GM23248 (cell line): ENCODE measurements at places on chromosomes 12 and 14. TPM values are rescaled to one million over a fixed set of nuclear protein-coding genes. Genes with fewer than 3 reads are reported as not detected.

The MDM2 gene
- 111 and 156 TPM in 2 replicates for total RNA-seq

DNA sequence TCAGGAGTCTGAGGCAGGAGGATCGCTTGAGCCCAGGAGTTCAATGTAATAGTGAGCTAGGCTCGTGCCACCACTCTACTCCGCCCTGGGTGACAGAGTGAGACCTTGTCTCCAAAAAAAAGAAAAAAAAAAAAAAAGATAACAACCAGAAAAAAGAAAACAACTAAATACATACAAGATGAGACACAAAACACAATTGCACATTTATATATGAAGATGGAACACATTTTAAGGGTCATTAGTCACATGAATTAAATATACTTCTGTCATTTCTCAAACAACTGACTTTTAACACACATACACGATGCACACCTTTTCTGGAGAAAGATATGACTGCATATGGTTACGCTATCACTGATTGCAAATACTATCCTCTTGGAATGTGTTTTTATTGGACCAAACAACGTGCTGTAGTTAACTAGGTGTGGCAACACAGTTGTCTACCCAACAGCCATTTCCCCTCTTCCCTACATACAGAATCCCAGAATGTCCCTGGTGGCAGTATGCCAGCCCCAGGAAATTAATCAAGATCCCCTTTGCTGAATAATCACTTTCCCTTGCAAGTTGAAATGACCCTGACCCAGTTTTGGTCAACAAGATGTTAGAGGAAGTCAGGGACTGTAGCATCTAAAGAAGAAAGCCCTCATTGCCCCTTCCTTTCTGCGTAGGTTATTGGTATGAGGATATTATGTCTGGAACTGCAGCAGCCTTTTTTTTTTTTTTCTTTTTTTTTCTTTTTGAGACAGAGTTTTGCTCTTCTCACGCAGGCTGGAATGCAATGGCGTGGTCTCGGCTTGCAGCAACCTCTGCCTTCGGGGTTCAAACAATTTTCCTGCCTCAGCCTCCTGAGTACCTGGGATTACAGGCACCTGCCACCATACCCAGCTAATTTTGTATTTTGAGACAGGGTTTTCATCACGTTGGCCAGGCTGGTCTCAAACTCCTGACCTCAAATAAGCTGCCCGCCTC lies 5.6 kb upstream of the MYL6B start:
- DNase-seq = no peak

- DNase-seq = peak; percentile 43
These were observed 239.7 kb downstream of the TRHDE start for GRCh38 chr12:72511906-72512305.

DNA sequence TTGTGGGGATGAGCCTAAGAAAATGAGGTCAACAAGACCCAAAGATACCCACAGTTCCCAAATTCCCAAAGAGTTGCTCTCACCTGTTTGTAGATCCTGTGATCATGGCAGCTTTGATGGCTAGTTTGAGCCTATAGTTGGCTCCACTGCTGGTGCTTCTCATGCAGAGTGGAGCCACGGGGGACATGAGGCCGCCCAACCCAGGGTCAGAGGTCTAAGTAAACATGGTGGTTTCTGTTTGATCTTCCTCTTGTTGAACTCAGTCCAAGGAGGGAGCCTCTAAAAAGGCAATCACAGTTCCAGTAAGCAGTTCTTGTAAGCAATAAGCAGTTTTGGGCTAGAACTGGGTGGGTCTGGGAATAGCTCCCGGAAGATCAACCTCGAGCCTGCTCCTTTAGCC lies 125.6 kb upstream of the DHRS4 start:
- DNase-seq = no peak

The C1RL gene
- total RNA-seq = 22.2 and 26.7 TPM in 2 replicates

DNA sequence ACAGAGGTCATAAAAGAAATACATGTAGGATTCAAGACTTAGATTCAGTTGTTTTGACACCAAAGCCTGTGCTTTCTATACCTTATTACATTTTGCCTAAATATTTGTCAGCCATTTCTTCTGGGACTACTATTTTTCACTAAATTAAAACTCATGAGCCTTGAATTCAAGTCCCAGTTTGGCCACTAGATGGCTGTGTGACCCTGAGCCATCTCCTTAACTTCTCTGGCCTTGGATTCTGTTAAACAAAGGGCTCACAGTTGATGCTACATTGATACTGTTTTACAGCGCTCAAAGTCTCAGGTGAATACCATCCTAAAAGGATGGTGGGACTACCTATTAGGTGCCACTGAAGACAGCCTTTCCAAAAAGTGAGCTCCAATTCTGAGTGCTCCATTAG lies 39.6 kb upstream of the CCDC198 start:
- peak; percentile 38 for DNase-seq

GRCh38 chr14:103533137-103533998 lies 4.4 kb downstream of the TRMT61A start:
- DNase-seq = no peak

- DNase-seq = peak; percentile 26
These were observed 32.0 kb upstream of the SIX1 start for GRCh38 chr14:60681271-60681670.

- no peak for DNase-seq
These were observed 171.4 kb downstream of the KIF26A start for GRCh38 chr14:104309657-104310369.

- DNase-seq = peak; percentile 66
These were observed 3.8 kb downstream of the GALNT16 start for GRCh38 chr14:69263771-69264170.

DNA sequence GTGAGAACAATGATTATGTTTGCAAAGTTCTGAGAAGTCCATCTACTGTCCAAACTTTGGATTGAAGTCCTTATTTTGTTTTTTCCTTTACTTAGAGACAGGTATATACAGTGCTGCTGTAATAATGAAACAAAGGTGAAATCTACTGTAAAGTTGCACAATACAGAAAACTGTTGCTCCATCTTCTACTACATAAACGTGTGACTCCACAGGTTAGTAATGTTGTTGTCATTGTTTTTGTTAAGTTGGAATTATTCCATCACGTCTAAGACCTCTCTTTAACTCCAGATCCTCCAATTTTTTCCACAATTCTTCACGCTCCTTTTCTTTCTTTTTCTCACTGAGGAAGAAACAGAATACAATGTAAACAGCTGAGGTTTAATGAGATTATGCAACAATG lies 57.0 kb upstream of the GPHB5 start:
- peak; percentile 48 for DNase-seq

The SLC17A8 gene
- not detected in 2 replicates for total RNA-seq

- no peak for DNase-seq
These were observed 109.5 kb downstream of the UNC79 start for GRCh38 chr14:93540235-93540634.

DNA sequence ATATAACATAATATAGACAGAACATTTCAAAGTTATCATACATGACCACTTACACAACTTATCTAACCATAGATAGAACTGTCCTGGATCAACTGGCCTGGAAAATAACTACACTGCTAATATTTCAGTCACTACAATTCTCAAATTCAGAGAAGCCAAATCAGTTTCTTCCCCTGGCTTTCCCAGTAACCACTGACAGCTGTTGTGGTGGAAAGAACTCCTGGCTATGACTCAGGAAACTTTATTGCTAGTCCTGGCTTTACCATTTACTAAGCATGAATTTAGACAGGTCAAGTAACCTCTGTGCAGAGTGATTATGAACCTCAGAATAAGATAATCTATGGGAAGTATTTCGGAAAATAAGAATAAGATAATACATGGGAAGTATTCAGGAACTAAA lies 244.9 kb upstream of the DIO2 start:
- DNase-seq = peak; percentile 69

- DNase-seq = peak; percentile 85
These were observed 622 bp downstream of the TECPR2 start for GRCh38 chr14:102363182-102363943.

DNA sequence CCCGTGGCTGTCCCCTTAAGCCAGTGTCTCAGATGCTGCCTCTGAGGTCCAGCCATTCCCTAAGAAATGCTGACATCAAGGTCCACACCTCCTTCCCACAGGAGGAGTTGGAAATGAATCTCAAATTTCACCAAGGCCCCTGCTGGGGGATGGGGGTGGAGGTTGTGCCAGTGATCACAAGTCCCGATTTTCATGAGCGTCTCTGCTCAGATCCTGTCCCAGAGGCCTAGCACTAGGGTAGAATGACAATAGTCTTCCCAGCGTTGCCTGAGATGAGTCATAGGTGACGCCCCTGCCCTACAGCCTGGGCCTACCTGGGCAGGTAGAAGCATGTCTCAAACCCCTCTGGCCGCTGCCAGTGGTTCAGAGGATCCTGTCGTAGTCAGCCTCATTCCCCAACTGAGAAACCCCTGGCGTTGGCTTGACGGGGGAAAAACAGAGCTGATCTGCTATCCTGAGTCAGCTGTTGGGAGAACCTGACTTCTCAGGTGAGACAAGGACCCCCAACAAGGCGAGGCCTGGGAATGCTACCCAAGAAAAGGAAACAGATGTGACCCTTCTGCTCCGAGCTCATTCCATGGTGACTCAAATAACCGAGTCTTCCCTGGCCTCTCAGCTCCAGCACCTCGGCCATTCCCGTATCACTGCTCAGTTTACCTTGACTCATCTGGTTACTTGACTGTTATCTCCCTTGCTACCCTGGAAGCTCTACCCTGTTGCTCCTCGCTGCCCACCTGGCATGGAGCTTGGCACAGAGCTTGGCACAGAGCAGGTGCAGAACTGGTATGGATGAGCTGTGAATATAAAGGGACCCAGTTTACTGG lies 21.8 kb upstream of the SPPL3 start:
- no peak for DNase-seq

GRCh38 chr14:96538990-96539317 lies 36.8 kb downstream of the PAPOLA start:
- DNase-seq = no peak

- DNase-seq = no peak
These were observed 337 bp downstream of the ZC2HC1C start for GRCh38 chr14:75069811-75070145.

GRCh38 chr12:92717202-92717601 lies 14.4 kb downstream of the PLEKHG7 start:
- peak; percentile 55 for DNase-seq

DNA sequence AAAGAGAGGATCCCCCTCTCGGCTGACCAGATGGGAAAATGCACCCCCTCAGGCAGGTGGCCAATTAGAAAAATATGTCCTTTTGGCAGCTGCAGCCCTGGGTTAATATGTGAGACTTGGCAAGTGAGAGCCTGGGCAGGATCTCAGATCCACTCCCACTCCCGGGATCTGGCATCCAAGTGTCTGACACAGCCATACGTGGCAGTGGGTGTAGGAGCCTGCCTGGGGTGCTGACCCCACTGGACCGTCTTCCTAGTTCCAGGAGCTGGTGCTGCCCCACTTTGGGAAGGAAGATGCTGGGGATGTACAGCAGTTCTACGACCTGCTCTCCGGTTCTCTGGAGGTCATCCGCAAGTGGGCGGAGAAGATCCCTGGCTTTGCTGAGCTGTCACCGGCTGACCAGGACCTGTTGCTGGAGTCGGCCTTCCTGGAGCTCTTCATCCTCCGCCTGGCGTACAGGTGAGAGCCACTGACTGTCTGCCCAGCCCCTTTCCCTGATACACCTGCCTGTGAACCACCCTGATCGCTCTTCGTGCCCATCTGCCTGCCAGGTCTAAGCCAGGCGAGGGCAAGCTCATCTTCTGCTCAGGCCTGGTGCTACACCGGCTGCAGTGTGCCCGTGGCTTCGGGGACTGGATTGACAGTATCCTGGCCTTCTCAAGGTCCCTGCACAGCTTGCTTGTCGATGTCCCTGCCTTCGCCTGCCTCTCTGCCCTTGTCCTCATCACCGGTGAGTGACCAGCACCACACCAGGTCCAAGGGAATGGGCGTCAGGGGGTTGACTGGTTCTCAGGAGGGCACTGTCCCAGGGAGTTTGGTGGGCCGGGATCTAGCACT lies 5.8 kb downstream of the NR4A1 start:
- DNase-seq = peak; percentile 83

DNA sequence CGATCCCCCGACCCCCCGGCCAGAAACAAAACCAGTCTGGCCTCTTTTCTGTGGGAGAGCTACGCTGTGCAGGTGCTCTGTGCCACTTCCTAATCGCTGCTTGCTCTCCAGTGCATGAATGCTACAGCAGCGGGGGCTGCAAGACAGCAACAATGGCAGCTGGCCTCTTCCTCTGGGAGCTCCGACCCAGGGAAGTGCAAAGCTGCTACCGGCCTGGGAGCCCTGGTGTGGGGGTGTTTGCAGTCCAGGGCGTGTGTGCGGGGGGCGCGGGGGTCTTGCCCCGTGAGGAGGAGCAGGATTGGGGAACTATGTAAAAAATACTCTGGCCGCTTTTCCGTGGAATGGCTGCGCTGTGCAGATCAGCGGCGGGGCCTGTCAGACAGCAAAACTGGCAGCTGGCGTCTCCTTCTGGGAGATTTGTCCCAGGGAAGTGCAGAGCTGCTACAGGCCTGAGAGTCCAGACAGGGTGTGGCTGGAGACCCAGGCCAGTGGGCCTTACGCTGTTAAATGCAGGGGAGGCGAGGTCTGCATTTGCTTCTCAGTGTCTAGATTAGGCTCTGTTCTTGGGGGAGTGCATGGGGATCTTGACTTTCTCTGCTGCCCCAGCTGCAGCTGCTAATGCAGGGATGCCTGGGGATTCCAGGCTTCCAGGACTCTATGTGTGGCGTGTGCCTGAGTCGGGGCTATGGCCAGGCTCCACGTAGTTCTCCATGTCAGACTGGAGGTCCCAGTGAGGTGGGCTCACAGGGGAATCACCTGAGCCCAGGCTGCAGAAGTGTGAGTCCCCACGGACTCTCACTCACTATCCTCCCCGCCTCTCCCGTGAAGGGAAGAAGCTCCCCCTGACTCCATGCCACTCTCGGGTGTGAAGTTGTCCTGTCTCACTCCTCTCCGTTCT lies 344.5 kb downstream of the AEBP2 start:
- DNase-seq = no peak

The IL22 gene
- total RNA-seq = not detected in 2 replicates

DNA sequence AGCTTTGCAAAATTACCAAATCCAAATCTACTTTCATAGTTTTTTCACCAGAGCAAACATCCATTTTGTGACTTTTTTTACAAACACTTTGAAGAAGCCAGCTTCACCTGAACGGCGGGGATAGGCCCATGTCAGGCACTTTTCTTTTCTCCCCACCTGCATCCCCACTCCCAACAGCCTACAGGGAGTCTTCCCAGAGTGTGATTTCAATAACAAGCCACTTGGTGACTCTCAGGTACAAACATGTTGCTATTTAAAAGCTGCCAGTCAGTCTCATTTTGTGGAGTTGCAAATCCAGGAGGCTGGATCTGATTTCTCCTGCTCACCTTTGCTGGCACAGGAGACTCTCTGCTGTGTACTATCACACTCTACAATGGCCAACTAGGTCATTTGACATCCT lies 285.5 kb downstream of the KCNH5 start:
- DNase-seq = no peak

- DNase-seq = peak; percentile 6
These were observed 38.1 kb downstream of the P2RX7 start for GRCh38 chr12:121170611-121171260.

DNA sequence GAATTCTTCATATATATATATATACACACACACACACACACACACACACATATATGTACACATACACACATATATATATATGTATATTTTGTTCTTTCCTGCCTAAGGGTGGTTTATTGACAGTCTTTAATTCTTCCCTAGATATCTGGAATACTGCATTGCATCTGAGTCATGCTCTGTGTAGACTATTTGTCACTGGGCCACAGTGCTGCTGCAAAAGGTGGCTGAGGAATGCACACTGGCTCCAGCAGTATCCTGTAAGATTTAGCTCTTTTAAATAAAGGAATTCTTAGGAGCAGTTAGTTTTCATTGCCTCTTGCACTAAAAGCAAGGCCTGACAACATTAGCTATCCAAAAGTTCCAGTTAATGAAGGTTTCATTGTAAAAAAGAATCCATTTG lies 200.9 kb downstream of the APAF1 start:
- DNase-seq = peak; percentile 13

The CLEC7A gene
- not detected in 2 replicates for total RNA-seq
